ENCODE measurements at places on chromosomes 16 and 17.

DNA sequence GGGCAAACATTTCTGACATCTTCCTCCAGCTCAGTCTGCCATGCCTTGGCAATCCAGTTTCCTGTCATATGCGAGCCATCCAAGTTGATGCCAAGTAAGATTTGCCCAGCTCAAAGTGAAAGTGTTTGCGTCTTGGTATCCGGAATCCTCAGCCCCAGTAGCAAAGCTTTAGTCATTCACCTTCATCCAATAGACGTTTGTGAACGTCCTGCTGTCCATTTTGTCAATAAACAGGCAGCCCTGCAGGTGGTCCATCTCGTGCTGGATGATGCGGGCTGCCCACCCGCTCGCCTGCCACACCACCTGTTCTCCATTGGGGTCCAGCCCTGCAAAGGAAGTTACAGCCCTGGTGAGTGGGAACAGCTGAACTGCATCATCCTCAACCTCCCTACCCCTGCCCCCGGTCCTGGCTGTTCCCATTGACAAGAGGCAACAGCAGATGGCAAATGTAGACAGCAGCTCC is 1.5 kb downstream of the PDF start:
- ATAC-seq = no peak

- ATAC-seq = no peak
Measured at GRCh38 chr17:43341715-43342588, 56.8 kb upstream of the ARL4D start.

GRCh38 chr16:12096157-12096777 is 119.7 kb downstream of the SNX29 start:
- peak; percentile 41 for ATAC-seq

- no peak for ATAC-seq
Measured at GRCh38 chr17:62017912-62018311, 47.2 kb downstream of the MED13 start.

DNA sequence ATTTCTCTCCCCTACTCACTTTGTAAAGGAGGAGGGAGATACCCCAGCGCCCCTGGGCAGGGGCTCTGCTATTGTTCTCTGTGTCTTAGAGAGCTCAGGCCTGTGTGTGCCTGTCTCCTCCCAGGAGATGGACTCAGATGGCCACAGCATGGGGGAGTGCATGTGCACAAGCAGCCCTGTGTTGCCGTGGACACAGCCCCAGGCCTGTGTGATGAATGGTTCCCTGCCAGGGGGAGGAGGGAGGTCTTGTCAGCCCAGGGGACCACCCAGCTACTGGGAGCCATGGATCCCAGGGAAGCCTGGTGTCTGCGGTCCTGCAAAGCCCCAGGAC is 26.3 kb downstream of the GINS2 start:
- no peak for ATAC-seq

DNA sequence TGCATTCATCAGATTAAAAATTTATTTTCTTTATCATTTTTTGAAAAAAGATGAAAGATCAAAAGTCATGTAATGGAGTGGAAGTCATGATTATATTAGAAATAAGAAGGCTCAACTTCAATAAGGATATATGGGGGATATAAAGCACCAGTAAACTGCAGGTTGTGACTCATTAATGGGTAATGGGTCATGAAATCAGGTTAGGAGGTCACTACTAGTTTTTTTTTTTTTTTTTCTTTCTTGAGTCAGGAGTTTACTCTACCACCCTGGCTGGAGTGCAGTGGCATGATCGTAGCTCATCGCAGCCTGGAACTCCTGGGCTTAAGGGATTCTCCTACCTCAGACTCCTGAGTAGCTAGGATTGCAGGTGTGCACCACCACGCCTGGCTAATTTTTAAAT is 14.3 kb downstream of the EFCAB13 start:
- ATAC-seq = no peak

DNA sequence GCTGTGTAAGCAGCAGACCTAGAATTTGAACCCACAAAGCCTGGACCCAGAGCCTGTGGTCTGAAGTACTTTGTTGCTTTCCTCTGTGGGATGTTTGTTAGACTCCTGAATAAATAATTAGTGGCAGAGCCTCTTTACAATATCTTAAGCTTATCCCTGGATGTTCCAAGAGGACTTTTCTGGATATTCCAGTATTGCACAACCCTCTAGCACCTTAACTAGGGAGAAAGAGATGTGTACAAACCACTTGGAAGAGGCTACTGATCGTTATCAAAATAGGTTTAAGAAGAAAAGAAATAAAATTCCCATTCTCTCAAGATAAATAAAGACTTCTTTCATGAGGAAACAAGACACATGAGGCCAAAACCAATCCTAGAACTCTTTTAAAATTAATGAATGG is 632.4 kb downstream of the CDH11 start:
- ATAC-seq = no peak

DNA sequence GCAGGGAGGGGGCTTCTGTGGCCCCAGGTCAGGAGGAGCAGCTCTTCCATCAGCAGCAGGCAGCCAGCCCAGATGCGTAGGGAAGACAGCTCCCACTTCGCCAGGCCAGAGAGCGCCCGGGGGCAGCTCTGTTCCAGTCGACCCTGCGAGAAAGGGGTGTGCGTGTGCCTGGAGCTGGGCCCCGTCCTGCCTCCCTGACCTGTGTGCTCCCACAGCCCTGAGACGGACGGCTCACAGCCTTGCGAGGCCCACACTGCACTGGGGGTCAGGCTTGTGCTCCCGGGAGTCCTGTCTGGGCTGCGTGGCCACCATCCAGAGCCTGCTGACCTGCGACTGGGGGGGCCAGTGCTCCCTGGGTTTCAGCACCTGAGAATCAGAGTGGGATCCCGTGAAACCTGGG is 469 bp upstream of the MSLN start:
- ATAC-seq = no peak

DNA sequence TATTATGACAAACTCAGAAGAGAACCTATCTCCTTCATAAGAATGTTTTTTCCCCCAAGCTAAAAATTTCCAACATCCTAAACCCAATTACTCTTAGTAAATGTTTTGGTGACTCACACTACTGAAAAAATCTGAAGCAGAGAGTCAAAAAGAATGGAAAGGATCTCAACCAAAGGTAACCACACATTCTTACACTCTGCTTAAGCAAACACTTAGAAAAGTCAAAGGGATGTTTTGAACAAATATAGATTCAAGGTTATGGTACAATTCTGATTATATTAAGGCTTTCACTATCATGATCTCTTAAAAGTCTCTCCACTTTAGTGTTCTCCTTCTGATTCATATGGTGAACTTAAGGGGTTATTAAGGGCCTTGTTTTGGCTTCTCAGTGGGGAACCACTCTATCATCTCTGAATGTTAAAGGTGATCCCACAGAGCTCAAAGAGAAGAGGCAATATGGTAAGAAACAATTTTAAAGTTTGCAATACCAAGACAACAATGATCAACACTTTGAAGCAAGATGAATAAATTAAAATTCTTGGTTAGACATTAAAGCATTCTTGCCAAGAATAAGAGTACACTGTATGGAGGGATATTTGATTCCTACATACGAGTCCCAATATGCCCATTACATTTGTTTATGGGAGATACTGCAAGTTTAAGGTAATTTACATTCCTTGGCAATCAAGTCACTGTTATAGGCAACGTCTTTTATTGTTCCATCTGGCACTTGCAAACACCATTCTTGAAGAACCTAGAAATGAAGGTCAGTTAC is 69.2 kb downstream of the CDC27 start:
- ATAC-seq = no peak

DNA sequence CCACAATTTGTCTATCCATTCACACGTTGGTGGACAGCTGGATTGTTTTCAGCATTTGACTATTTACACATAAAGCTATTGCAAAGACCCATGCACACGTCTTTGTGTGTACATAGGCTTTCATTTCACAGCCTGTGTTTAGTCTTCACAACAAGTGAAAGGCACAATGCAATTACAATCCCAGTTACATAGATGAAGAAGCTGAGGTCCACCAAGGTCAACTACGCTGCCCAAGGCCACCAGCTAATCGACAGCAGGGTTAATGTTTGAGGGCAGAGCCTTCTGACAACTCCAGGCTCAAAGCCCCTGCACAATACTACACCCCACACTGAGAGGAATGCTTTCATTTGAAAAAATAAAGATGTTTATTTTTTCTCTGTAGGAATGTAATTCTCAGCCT is 93.6 kb upstream of the CDH13 start:
- no peak for ATAC-seq

GRCh38 chr17:18280766-18281371 is 20.4 kb downstream of the MIEF2 start:
- ATAC-seq = no peak

DNA sequence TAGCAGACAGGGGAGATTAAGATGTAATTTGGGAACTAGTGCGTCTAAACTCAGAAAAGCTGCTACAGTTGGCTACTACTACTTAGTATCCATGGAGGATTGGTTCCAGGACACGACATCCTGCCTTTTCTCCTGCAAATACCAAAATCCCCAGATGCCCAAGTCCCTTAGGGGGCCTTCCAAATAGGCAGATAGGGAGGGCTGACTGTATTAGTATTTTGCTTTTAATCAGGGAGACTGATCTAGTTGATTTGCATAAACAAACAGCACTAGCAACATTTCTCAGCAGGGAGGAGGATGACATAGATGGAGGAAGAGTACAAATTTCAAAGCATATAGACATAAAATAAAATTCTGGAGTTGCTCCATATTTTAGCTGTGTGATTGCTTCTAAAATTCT is 621.6 kb upstream of the GOT2 start:
- no peak for ATAC-seq

DNA sequence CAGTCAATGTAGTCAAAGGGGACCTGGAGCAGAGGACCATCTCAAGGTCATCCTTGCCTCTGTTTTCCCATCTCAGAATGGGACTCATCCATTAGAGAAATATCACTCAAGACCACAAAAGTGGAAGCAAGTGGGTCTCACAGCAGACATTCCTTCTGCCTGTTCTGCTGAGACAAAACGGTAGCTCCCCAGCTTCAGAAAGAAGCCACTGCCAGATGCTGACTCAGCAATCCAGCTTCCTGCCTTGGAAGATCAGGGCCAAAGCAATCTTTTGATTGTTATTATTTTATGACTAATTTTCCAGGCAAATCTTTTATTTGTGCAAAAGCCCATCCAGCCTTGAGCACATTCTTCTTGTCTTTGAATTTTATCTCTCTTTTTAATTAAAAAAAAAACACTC is 86.8 kb downstream of the CCT6B start:
- ATAC-seq = no peak

DNA sequence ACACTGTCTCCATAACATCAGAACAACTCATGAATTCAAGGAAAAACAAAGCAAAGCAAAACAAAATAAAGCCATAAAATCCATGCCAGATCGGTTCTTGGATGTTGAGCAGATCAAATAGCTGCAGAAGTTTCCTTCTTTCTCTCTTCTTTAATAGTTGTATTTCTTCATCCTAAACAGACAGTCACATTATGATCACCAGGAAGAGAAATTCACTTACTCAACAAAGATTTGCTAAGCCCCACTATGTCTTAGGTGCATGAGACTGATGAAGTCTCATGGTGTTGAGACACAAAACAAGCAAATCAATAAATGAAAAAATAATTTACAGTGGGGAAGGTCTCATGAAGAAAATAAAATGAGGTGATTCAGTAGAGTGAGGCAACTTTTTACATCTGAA is 72.8 kb downstream of the WIPI1 start:
- ATAC-seq = no peak

GRCh38 chr17:64460955-64461354 is 12.0 kb downstream of the MILR1 start:
- ATAC-seq = no peak

DNA sequence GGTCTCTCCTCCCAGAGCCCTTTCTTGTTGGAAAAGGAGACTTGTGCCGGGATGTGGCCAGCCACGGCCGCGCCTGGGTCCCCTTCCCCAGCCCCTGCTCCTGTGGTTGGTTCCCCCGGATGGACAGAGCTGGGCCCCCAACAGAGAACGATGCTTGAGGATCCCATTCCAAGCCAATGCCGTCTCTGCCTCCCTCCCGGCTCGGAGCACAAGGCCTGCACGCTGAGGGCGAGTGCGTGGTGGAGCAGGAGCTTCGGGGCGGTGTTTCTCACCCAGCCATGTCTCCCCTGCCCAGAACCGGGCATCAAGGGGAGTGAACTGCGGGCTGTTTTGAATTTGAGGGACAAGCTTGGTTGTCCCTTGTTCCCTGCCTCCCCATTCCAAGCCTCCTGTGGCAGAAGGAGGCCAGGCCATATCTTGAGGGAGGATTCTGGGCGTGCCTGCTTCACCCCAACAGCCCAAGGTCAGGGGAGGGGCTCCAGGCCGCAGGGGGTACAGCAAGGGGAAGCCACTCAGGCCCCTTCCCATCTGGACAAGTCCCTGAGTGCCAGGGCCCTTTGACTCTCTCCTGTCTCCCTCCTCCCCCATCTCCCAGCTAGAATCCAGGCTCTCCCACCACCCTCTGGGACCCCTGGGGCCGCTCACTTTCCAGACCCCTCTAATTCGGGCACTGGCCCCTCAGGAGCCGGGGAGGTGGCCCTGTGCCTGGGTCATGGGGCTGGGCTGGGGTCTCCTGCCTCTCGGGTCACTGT is 43.6 kb downstream of the SOCS3 start:
- ATAC-seq = no peak

DNA sequence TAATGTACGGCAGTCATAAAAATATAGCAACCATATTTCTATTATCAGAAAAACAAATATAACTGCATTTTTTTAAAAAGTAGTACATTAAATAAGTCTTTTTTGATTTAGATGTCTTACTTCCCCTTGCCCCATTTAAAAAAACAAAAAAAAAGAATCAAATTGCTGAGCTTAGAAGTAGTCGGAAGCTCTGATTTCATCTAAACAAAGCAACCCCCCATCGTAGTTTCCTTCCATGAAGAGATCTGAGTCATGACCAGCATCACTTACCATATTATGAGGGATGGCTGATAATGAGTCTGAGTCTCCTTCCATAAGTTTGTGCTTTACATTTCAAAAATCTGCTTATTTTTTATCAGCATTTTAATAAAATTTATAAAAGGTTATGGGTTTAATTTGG is 86.2 kb downstream of the ITFG1 start:
- no peak for ATAC-seq

GRCh38 chr16:1543085-1543896 is 9.8 kb downstream of the TMEM204 start:
- ATAC-seq = peak; percentile 60

- ATAC-seq = no peak
Measured at GRCh38 chr16:58027916-58028455, 2.4 kb downstream of the MMP15 start.

DNA sequence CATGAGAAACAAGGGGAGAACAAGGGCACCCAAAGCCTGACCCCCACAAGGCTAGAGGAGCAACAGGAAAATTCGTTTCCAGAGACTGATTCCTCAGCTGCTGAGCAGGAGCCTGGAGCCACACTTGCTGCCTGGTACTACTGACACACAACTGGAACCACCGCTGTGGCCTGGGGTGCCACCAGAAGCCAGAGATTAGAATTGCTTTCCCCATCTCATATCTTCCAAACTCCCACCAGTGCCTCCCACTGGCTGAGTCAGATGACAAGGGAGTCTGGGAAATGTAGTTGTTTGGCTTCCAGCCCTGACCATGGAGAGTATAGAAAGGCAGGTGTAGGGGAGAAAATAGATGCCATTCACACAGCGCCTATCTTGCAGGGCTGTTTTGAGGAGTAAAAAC is 4.1 kb upstream of the TMEM11 start:
- ATAC-seq = no peak

- no peak for ATAC-seq
Measured at GRCh38 chr16:82761858-82762257, 135.1 kb downstream of the CDH13 start.
